ENCODE measurements at places on chromosomes 16 and 17. TPM values are rescaled to one million over a fixed set of nuclear protein-coding genes. Genes with fewer than 3 reads are reported as not detected.
A peak's percentile ranks its signal among the peaks of the same experiment; 100 is the strongest.

PPP1R1B gene
- total RNA-seq = not detected

TBC1D3G gene
- not detected for total RNA-seq

TMC7 gene
- total RNA-seq = not detected

HSF5 gene
- 0.18 TPM for total RNA-seq

STH gene
- not detected for total RNA-seq

DHRS7C gene
- total RNA-seq = not detected

DNA sequence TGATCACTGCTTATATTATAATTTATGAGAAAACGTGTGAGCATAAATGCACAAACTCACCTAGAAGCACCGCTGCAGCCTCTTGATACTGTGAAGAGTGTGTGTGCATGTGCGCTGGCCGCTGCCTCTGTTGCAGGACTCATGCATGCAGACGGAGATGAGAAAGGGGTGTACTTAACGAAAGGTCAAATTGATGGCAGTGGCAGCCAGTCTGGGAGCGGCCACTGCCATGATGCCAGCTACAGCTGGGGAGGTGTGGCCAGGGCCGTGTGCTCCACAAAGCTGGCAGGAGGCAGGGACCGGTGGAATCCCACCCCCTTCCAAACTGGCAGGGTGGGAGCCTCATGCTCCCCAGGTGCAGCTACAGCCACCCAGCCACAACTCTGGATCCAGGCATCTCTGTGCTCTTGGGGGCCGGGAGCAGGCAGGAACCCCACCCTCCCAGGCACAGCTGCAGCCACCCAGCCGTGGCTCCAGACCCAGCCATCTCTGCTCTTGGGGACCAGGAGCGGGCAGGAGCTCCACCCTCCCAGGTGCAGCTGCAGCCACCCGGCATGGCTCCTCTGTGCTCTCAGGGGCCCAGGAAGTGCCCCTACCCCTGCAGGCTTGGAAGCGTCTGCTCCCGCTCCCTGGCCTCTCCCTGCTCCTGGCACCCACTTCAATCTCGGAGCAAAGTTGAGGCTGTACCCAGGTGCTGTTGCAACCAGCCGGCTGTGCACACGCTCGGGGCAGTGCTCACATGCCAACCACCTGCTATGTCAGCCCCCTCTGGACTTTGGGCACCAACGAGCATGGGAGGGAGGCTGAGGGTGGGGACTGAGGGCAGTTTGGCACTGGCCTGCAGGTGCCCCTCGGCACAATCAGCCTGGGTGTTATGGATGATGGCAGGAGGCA, 77.5 kb upstream of the CHMP6 start:
- DNase-seq = no peak

DNA sequence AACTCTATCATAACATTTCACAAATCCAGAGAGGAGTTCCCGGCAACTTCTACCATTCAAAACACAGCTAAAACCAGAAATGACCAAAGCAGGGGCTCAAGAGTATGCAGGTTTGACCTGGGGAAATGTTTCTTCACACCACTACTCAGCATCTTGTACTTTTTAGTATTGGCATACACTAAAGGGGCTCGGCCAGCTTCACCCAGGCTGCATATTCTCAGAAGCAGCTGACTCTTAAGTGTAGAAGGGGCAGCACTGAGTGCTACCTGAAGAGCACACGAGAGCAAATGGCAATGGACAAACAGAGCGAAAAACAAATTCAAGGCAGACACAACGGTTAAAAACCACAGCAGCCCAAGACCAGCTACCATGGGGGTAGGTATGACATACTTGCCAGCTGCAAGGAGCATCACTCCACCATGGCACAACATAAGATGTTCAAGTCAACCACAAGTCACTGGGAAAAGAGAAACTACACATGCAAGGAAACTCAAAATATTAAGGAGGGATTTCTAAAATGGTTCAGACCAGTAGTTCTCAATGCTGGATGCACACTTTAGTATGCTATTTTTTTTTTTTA, 34.4 kb downstream of the N4BP1 start:
- DNase-seq = no peak

- no peak for DNase-seq
These were observed 72.5 kb upstream of the IRX3 start for GRCh38 chr16:54359081-54359480.

DNA sequence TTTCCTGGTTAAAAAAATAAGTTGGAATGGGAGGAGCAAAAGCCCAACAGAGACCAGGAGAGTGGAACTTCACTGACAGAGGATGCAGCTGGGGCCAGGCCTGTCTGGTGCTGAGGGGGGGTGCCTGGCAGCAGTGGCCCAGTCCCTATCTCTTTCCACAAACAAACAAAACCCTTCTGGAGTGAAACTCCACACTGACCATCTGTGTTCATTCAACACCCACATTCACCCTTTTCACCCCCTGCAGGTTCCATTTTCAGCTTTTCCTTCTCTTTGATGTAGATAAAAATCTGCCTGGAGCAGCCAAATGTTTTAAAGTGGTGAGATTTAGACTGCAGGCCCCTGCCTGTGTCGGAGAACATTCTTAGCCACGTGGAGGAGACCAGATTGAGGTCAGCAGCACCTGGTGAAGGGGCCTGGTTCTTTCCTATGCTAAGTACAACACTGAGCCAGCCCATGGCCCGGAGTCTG, 161.4 kb upstream of the CDH11 start:
- DNase-seq = no peak

- DNase-seq = peak; percentile 49
These were observed 633 bp downstream of the CDR2 start for GRCh38 chr16:22373662-22374310.

All from activated CD8-positive, alpha-beta T cell treated with anti-CD3 and anti-CD28 coated beads, Interleukin-2, amount 10 ng/mL, durations not matched to agents 7 days and 5 days (primary cell).